Islet precursor cell (in vitro differentiated cells): ENCODE measurements at places on chromosomes 3 and 15.

GRCh38 chr3:136730595-136731273, 21.4 kb downstream of the STAG1 start:
- DNase-seq: no peak

GRCh38 chr3:185251272-185251671, 2.6 kb downstream of the EHHADH start:
- no peak for DNase-seq

GRCh38 chr3:69741032-69741767, 1.9 kb downstream of the MITF start:
- DNase-seq: no peak

DNA sequence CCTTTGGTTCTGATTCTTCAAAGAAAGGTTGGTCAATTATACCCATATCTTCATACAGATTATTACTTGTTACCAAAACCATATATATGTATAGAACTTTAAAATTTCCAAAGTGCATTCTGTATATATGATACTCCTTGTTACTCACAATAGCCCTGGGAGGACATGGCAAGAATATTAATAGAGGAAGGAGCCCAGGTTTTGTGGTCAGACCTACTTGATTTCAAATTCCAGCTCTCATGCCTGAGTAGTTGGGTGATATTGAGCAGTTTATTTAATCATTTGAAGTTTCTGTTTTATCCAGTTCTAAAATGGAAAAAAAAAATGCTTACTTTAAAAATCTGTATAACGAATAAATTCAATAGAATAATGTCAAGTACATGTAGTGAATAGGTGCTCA, 2.5 kb downstream of the IL1RAP start:
- DNase-seq: no peak

DNA sequence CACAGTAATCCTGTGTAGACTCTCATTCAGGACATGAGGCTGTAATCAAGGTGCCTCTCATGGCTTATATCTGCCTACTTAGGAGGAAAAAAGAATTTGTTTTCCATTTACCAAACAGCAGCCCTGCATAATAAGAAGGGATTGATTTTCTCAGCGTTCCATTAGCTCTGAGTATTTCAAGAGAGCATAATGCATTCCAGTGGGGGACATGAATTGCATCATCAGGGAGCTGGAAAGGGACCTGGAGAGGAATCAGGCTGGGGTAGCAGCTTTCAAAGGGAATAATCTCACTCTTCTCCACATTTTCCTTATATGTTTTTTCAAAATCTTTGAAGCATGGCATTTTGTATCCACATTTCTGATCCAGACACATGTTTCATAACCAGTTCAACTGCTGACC, 150.6 kb upstream of the ANKRD28 start:
- DNase-seq: no peak

DNA sequence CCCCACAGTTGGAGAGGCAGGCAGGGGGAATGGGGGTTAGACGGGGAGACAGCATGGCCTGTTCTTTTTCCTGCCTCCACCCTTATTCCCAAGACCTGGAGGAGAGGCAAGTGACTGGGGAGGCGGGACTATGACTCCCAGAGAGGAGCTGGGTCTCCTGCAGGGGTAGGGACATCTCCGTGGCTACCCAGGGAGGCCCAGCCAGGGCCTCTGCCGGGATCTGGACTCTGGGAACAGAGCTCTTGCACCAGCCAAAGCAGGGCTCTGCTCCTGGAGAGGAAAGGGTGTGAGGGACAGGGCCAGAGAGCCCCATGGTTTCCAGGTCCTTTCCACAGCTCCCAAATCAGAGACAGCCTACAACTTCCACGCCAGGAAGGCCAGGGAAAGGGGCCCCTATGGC, 22.8 kb downstream of the CFAP100 start:
- peak; percentile 45 for DNase-seq

GRCh38 chr3:99960941-99961340, 143.3 kb downstream of the CMSS1 start:
- DNase-seq: no peak

GRCh38 chr15:45456212-45457106, 66.1 kb downstream of the SLC30A4 start:
- DNase-seq: peak; percentile 98

- DNase-seq: no peak
Measured at GRCh38 chr3:186456731-186457191, 87.4 kb downstream of the CRYGS start.

DNA sequence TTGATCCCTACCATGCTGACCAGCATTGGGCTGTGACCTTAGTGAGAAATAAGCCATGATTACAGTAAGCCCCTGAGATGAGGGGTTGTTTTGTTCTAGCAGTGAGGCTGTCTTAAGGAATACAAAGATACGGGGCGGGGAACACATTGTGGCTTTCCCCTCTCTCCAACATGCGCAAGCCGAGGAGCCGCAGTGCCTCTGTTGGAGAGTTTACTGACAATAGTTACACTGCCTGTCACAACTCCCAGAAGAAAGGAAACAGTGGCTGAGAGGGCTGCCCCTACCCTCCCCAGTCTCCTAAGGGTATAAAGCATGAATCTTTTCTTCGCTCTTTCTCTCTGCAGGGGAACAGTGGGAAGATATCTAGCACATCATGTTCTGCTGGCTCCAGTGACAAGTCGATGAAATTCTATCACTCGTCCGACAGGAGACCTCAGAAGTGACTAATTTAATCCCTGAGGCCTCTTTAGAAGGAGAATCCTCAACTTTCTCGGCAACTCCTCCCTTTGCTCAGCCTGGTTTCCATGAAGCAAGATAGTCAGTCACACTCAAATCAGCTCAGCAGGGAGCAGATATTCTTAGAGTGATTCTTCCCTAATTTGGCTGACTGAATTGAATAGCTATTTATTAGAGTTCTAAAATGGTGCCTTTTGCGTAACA, 409.0 kb upstream of the PROK2 start:
- no peak for DNase-seq

DNA sequence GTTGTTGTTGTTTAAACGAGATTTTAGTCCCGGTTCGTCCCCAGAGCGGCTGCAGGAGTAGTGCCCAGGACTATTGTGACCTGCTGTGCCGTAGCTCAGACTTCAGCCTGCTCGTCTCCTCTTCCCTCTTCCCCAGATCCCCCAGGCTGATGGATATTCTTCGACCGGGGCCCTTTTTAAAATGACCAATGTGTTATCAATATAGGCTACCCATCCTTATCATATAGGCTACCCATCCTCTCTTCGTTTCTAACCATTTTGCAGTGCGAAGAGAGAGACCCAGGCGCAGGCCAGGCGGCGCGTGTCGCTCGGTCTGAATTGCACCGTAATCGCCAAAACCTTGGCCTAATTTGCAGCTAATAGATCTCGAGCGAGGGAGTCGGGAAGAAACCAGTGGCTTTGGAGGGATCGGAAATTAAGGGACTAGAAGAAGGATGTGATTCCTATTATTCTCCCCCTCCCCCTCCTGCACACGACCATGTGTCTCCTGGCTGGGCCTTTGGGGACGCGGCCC, 23.0 kb downstream of the NR2F2 start:
- no peak for DNase-seq

DNA sequence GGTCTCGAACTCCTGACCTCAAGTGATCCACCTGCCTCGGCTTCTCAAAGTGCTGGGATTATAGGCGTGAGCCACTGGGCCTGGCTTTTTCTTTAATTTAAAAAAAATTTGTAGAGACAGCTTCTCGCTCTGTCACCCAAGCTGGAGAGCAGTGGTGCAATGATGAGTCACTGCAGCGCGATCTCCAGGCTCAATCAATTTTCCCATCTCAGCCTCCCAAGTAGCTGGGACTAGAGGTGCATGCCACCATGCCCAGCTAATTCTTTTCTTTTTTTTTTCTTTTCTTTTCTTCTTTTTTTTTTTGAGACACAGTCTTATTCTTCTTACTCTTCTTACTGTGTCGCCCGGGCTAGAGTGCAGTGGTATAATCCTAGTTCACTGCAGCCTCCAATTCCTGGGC, 19.8 kb downstream of the TUBGCP4 start:
- no peak for DNase-seq

DNA sequence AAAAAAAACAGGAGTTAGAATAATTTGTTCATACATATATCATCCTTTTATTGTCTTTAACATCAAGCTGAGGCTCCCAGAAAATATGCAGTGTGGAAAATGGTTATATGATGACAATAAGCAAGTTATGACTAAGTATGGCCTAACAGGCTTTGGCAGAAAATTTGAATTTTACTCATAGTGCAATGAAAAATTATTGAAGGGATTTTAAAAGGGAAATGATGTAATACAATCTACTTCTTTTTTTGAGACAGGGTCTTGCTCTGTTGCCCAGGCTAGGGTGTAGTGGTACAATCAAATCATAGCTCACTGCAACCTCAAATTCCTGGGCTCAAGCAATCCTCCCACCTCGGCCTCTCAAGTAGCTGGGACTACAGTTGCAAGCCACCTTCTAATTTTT, 78.7 kb downstream of the FAIM start:
- DNase-seq: no peak

GRCh38 chr3:46321461-46322104, 32.3 kb upstream of the CCR2 start:
- no peak for DNase-seq

DNA sequence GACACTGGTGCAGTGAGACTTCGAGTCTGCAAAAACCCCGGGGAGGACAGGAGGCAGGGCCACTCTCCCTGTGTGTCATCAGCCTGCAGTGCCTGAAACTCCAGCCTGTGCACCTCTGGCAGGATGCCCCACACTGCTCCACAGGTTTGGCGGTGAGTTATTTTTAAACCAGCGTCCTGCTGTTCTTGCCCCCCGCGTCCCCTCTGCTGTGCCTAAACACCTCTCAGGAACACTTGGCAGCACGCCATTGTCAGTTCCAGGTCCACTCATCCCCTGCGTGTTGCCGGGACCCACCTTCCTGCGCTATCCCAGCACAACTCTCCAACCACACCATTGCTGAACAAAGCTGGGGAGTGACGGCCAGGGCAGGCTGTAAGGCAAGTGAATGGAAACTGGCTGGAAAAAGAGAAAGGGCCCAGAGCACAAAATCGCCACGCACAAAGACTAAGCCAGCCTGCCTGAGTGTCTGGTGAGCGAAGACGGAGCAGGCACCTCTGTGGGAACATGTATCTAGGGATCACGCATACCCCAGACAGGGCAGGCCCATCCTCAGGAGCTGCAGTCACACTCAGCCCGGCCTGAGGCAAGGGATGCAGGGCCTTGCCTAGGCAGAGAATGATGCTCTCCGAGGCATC, 3.1 kb upstream of the PLA2G4F start:
- no peak for DNase-seq

DNA sequence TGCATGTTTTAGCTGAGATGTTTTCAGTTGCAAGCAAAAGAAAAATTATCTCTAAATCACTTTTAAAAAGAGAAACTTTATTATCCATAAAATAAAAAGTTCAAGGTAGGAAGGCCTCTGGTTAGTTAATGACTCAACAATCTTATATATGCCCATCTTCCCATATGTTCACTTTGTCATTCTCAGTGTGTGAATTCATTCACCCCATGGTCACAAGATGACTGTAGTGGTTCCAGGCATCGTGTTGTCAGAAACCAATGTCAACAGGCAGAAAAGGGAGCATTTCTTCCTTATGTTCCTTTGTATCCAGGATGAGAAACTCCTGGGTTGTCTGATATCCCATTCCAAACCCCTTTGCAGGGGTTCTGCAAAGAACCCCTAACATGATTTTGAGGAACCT, 119.9 kb upstream of the RAP2B start:
- DNase-seq: no peak

DNA sequence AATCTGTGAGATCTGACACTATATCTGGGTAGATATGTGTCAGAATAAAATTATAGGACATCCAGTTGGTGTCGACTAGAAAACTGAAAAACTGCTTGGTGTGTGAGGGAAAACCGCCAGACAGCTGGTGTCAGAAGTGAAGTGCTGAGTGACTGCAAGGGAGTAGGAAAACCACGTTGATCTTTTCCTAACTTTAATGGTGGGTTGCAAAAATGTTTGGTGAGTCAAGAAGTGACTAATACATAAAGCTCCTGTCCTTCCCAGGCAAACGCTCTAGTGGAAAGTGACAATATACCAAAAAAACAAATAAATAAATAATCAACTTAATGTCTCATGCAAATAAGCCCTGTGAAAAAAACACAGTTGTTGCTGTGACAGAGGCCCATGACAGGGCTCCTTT, 7.3 kb upstream of the CD96 start:
- peak; percentile 49 for DNase-seq

DNA sequence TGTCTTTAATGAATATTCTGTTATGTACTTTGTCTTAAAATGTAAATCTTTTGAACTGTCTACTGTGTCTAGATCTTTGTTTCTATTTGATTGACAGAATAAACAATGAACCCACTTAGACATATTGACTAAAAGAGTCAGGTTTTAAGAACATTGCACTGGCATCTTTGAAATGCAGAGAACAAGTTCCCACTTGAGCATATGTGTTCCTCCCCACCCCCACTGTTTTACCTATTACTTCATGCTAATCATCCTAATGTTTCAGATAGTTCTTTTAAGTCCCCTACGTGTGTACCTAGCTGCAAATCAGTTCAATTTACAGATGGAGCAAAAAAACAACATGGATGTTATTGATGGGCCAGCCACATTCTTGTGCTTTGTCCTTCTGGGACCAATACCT, 11.7 kb upstream of the TCF12 start:
- DNase-seq: no peak

- DNase-seq: no peak
Measured at GRCh38 chr3:170721563-170721962, 135.7 kb upstream of the SLC7A14 start.

DNA sequence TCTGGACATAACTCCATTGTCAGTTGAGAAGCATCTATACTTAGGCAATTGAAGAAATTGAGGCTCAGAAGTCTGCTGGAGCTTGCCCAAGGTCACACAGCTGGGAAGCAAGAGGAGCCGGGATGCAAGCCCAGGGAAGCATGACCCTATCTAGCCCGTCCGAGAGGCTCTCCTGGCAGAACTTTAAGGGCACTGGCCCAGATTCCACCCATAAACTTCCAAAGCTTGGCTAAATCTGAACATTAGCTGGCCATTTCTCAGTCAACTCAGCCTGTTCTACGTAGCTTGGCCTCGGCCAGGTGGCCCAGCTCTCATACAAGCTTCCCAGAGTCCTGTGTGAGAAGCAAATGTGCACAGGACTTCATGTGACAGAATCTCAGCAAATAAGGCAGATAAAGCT, 75.8 kb downstream of the LRIG1 start:
- no peak for DNase-seq

DNA sequence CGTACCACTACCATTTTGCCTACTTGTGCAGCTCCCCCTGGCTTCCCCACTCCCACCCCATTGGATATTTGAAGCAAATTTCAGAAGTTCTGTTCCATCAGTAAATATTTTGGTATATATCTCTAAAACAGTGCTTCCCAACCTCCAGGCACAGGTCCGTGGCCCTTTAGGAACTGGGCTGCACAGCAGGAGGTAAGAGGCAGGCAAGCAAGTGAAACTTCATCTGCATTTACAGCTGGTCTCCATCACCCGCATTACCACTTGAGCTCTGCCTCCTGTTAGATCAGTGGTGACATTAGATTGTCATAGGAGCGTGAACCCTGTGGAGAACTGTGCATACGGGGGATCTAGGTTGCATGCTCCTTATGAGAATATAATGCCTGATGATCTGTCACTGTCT, 97.2 kb upstream of the LRRFIP2 start:
- no peak for DNase-seq

GRCh38 chr3:131694376-131694775, 191.6 kb upstream of the MRPL3 start:
- DNase-seq: no peak
